ENCODE measurements at places on chromosomes 7 and 10. TPM values are rescaled to one million over a fixed set of nuclear protein-coding genes. Genes with fewer than 3 reads are reported as not detected.
A peak's percentile ranks its signal among the peaks of the same experiment; 100 is the strongest.

The ODAD2 gene
- total RNA-seq: 1.9 TPM

- no peak for DNase-seq
Observed at GRCh38 chr7:67487316-67487715, 490.7 kb downstream of the TYW1 start.

The RALA gene
- total RNA-seq: 12.2 TPM

The PMS2 gene
- total RNA-seq: 17.1 TPM

- no peak for DNase-seq
Observed at GRCh38 chr7:140914083-140914482, 10.6 kb downstream of the BRAF start.

GRCh38 chr10:80136134-80136571, 3.6 kb downstream of the PLAC9 start:
- DNase-seq: peak; percentile 74

DNA sequence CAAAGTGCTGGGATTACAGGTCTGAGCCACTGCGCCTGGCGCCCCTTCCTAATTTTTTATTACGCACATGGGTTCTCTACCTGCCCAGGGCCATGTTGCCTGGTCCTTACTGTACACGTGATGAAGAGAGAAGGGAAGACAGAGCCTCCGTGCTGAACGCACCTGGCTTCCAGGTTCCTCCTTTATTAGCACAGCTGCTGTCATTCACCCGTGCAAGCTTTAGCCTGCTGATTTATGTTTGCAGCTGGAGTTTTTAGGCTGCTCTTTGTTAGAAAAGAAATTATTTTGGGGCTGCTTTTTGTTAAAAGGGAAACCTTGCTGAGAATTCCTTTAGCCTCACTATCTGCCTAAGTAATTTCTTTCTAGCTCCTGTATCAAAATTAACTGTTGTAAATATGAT, 417.0 kb downstream of the CALN1 start:
- no peak for DNase-seq

DNA sequence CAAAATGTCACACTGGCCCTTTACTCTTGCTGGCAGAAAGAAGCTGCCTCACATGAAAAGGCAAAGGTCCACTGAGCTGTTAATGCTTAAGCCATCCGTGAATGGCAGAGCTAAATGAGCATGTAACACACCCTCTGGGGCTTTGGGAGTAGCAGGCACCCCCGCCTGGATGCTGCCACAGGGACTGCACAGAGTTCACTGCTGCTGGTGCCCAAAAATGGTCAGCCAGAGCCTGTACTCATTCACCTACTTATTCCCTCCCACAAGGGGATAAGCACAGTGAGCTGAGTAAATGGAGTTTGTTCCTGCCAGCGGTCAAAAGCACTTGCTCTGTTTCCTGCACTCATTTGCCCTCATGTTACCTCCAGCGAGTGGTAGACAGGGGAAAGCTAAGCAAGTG, 374.0 kb upstream of the STEAP1 start:
- no peak for DNase-seq

The MTERF1 gene
- 6.7 TPM for total RNA-seq

DNA sequence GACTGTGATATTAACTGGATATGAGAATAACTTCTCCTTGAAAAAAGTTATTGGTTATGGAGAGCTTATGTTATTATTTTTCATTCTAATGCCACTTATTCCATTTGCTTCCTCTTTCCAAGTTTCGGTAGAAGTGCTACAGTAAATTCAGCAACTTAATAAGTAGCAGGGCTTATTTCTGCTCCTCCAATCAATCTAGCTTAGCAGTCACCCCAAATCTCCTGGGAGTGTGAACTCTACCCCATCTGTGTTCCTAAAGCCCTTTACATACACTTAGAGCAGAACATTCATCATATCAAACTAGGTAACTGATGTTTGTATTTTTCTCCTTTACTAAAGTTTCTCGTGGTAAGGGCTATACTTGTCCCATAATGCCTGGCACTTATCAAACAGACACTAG, 8.7 kb downstream of the ARL3 start:
- DNase-seq: no peak

DNA sequence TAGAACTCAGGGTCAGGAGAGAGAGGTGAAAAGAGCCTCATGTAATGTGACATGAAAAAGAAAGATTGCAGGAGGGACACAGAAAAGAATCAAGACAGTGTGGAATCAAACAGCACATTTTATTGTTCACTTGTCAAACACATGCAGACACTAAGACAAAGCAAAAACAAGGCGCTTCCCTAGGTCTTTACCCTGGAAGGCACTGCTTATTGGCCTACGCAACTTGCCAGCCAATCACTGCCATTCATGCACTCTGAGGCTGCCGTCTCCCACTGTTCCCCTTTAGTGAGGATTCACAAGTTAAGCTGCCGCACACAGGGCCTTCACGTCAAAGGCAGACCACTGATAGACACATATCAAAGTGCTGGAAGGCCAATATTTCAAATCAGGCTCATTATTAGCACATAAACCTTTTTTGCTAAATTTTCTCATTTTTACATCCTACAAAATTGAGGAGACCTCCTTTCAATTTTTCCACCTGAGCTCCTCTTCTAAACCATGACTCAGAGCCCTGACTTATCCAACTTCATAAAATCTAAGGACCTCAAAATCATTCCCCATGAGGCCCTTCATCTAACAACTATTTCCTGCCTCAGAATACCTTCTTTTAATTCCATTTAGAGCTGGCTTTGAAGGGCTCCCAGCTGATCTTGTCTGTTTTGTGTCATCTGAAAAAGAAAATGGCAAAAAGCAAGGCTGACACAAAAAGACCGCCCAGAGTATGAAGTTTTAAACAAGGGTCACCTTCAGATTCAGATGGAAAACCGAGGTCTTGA, 149.4 kb downstream of the CHCHD3 start:
- DNase-seq: no peak

DNA sequence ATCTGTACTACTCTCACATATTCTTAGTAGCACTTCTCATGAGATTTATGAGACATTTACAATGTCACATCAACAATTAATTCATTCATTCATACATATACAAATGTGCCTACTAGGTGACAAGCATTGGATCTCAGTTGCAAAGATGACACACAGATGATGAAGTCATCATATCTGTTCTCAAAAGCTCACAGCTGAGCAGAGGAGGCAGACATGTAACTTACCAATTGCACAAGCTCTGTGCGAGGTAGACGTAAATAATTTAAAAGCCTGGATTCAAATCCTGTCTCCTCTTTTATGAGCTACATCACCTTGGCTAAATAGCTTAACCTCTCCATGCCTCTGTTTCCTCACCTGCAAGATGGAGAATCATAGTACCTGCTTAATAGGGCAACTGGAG, 109.4 kb upstream of the FAM133B start:
- DNase-seq: peak; percentile 19
